ENCODE measurements at places on chromosomes 12 and 14.
A peak's percentile ranks its signal among the peaks of the same experiment; 100 is the strongest.

DNA sequence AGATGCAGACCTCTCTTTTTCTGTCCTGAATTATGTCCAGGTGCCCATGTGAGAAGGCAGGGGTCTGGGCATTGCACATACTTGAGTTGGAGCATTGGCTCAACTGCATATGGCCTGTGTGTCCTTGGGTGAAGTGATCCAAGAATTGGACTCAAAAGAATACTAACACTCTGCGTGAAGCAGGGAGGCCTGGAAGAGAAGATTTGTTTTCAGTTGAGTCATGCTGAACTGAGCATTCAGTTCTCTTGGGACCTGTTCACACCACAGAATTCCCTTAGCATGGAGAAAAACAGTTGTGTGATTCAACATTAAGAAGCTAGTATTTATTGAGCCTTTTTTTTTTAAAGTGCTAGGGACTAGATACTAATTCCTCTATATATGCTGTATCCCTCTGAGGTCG lies 164.7 kb upstream of the TBX3 start:
- no peak for DNase-seq

DNA sequence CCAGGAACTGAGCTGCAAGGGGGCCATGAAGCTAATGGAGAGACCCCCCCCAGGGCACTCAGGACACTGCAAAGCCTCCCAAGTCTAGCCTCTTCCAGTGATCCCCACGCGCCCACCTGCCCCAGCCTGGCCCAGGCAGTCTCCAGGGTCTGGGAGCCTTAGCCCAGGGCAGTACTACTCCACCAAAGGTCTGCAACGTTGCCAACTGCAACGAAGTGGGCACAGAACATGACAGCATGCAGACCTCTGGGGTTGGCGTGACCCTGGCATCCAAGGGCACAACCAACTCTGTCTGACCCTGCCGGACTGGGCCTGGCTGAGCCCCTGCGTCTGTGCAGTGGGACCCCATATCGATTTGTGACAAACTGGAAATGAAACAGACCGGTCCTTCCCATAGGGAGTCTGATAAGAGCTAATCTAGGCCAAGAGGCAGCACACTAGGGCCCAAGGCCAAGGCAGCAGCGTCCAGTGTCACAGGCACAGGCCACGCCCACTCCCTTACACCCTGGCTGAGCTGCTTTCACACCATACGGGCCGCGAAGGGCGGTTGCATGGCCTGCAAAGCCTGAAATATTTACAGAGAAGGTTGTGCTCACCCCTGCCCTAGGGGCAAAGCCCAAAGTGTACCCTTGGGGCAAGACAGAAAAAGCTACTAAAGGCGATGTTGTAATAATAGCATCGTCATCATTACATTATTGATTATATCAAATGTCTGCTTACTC lies 76.7 kb downstream of the NCOR2 start:
- DNase-seq: no peak

DNA sequence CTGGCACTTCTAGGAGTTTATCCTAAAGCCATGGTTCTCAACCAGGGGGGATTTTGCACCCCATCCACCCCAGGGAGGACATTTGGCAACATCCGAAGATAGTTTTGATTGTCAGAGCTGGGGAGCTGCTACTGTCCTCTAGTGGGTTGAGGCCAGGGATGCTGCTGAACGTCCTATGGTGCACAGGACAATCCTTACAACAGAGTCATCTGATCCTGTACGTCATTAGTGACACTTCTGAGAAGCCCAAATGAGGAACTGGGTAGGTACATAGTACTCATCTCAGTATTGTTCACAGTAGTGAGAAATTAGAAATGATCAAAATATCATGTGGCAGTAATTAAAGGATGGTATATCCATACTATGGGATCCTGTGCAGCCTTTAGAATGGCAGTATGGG lies 185.1 kb downstream of the CHST11 start:
- no peak for DNase-seq

GRCh38 chr12:99911967-99912366 lies 72.8 kb downstream of the ANKS1B start:
- no peak for DNase-seq

- DNase-seq: no peak
These were observed 275.9 kb upstream of the KITLG start for GRCh38 chr12:88856201-88856600.

DNA sequence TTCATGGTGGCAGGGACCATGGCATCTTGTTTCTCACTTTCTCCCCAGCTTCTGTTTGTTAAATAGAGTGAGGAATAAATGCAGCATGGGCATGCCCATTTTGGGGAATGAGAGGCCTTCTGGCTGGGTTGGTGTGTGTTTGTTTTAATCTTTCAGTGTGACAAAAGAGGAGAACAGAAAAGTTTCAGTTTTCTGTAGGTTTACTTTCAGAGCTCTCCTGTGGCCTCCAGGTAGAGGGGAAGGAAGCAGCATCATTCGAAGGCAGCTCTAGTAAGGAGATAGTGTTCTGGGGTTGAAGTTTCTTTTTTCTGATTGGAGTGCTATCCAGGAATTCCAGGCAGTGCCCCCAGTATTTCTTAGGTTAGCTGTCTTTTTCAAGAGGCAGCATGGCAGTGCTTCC lies 15.3 kb downstream of the MSRB3 start:
- DNase-seq: no peak

GRCh38 chr14:49972131-49972671 lies 79.3 kb downstream of the ARF6 start:
- DNase-seq: peak; percentile 79

DNA sequence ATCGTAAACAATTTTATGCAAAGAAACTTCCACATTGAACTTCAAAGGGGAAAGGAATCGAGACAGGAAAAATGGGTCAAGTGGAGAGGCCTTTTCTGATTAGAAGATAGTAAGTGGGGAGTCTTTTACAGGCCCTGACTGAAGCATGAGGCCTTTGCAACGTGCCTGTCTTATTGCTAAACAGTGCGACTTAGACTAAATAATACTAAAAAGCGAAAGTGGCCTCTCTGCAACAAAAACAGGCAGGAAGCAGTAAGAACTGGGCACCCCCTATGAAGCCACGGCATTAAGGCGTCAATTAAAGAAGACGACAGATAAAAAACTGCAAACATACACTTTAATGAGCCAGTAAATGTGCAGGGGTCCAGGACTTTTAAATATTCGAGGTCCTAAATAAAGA lies 283.4 kb upstream of the GRIP1 start:
- no peak for DNase-seq

DNA sequence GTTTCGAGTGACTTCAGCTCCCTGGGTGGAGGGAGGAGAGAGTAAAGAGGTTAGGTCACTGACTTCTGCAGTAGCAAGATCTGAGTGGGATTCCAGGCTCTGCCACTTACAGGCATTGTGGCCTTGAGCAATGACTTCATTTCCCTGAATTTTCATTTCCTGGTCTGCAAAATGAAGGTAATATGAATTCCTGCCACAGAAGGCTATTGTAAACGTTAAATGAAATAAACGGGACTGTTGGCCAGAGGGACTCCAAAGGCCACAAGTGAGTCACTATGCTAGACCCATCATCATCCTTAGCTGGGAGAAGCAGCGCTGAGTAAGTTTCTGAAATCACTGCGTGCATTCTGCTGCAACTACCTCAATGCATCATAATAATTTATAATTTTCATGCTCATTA lies 807.8 kb downstream of the AACS start:
- no peak for DNase-seq

DNA sequence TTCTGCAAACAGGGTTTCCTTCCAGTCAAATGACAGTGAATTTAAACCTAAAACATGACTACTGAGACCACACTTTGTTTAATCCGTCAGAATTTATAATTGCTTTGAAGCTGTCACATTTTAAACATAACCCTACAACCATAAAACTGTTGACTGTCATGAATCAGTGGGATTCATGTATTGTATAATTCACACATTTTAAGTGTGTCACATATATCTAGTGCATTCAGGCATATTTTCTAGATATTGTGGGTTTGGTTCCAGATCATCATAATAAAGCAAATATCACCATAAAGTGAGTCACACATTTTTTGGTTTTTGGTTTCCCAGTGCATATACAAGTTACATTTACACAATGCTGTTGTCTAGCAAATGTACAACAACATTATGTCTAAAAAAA lies 304.4 kb downstream of the TMEM132D start:
- DNase-seq: no peak

DNA sequence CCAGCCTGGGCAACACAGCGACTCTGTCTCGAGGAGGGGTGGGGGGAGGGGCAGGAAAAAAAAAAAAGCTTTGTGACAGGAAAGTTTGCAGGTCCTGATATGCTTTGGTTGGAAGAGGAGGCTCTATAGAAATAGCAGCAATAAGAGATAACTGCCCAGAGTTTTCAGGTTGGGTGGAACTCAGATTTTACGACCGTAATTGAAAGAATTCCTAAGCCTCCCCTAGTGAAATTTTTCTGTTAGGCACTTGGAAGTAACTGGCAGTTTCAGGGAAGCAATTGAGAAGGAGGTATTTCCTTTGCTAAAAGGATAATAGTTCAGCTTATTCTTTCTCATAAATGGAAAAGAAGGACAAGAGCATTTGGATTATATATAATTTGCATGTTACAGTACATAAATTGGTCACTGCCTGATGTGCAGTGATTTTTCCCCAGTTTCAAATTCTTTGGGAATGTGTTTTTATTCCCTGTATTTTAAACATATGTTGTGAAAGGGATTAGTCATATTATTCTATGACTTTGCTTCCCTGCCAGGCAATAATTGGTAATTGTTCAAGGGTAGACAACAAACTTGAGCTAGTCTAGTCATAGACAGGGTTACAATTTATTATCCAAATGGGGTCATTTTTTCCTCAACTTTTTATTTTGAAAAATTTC lies 452.8 kb downstream of the AEBP2 start:
- DNase-seq: no peak

- no peak for DNase-seq
These were observed 16.1 kb downstream of the ZBTB1 start for GRCh38 chr14:64520699-64521098.

GRCh38 chr12:8629486-8630033 lies 16.9 kb upstream of the AICDA start:
- no peak for DNase-seq

DNA sequence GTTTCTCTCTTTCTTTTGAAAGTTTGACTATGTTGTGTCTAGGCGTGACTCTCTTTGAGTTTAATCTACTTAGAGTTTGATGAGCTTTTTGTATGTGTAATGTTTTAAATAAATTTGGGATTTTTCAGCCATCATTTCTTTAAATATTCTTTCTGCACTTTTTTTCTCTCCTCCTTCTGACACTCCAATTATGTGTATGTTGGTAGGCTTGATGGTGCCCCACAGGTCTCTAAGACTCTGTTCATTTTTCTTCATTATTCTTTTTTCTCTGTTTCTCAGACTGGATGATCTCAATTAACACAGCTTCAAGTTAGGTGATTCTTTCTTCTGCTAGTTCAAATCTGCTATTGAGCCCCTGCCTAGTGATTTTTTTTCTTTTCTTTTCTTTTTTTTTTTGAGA lies 14.5 kb upstream of the CCND2 start:
- DNase-seq: no peak

- peak; percentile 7 for DNase-seq
These were observed 14.6 kb upstream of the ATP2A2 start for GRCh38 chr12:110266381-110266960.

DNA sequence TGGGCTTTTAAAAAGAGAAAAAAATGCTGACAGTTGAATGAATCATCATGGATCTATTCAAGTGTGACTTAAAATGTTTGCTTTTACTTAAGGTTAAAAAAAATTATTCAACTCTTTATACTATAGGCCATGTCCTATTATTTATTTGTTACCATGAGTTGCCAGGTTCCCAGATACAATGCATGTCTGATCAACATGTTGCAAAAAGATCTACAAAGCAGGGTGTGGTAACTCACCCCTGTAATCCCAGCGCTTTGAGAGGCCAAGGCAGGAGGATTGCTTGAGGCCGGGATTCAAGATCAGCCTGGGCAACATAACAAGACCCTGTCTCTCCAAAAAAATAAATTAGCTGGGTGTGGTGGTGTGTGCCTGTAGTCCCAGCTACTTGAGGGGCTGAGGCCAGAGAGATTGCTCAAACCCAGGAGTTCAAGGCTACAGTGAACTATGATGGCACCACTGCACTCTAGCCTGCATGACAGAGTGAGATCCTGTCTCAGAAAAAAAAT lies 460.8 kb downstream of the BCAT1 start:
- DNase-seq: peak; percentile 48

DNA sequence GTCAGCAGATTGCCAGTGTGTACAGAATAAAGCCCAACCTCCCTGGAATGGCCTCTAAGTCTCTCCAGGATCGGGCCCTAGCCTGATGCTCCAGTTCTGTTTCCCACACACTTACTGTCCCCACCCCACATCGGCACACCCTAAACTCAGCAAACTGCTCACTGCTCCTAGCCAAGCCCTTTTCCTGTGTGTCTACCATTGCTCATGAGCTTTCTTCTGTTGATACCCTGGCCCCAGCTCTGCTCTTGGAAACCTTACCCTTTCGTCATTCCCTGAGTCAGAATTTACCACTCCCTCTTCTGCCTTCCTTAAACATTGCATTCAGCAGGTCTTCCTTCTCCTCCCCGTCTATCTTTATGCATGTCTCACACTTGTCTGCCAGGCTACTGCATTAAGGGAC lies 158.9 kb downstream of the TMX1 start:
- no peak for DNase-seq

GRCh38 chr12:130877333-130877732 lies 5.5 kb downstream of the RAN start:
- no peak for DNase-seq

- no peak for DNase-seq
These were observed 153.0 kb downstream of the NOVA1 start for GRCh38 chr14:26444822-26445221.

- DNase-seq: no peak
These were observed 38.4 kb downstream of the YEATS4 start for GRCh38 chr12:69397978-69398377.
